ENCODE measurements at places on chromosomes 13 and 19.
A peak's percentile ranks its signal among the peaks of the same experiment; 100 is the strongest.

DNA sequence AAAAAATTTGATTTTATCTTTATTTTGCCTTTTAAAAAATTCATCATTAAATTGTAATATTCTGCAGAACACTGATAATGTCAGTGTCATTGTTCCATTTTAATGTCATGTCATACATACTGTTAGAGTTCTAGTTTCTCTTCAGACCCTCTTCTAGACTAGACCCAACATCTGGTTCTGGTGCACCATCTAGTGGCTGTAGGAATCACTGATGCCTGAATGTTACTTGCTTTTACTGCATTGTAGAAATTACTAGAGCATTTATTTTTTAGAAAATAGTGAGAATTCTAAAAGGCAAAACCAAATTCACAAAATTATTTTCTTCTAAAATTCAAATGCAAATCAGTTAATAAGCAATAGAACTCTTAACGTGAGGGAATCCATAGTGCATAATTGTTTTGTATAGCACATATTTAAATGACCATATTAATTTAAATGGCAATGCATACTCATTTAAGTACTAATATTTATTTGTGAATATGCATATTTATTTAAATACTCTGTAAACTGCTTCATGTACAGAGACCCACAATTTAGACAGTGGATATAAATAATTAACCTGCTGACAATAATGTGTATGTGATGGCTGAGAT, 425.7 kb downstream of the KLF12 start:
- DNase-seq: peak; percentile 67

- DNase-seq: no peak
Measured at GRCh38 chr13:70107125-70107497, 515 bp upstream of the ATXN8OS start.

DNA sequence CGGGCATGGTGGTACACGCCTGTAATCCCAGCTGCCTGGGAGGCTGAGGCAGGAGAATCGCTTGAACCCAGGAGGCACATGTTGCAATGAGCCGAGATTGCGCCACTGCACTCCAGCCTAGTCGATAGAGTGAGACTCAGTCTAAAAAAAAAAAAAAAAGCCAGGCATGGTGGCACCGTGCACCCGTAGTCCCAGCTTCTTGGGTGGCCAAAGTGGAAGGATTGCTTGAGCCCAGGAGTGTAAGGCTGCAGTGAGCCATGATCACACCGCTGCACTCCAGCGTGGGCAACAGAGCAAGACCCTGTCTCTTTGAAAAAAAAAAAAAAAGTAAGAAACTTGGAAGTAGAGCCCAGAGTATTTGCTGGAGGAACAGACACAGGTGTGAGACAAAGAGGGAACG, 27.7 kb downstream of the CCDC8 start:
- DNase-seq: no peak

GRCh38 chr19:1657746-1658145, 5.3 kb upstream of the TCF3 start:
- no peak for DNase-seq

DNA sequence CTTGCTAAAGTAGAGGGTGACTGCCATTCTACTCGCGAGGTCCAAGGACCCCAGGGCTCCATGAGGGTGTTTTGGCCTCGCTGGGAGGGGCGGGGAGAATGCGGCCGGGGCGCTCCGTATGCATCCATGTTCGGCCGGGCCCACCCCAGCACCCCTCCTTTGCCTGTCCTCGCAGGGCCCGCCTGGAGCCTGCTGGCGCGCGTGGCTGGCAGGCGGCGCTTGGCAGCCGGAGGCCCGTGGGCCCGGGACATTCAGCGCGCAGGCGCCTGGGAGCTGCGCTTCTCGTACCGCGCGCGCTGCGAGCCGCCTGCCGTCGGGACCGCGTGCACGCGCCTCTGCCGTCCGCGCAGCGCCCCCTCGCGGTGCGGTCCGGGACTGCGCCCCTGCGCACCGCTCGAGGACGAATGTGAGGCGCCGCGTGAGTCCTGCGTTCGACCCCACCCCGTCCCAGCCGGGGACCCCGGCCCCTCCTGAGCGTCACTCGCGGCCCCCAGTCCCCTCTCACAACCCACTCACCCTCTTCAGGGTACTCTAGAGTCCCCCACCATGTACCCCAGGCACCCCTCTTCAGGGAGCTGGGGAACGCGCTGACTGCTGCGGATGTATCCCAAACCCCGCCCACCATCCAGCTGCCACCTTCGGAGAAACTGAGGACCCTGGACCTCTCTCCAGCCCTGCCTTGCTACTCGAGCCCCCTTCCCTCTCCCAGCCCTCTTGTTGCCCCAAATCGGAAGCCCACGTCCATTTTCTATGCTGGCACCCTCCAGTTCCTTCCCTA, 4.1 kb downstream of the DLL3 start:
- DNase-seq: no peak

DNA sequence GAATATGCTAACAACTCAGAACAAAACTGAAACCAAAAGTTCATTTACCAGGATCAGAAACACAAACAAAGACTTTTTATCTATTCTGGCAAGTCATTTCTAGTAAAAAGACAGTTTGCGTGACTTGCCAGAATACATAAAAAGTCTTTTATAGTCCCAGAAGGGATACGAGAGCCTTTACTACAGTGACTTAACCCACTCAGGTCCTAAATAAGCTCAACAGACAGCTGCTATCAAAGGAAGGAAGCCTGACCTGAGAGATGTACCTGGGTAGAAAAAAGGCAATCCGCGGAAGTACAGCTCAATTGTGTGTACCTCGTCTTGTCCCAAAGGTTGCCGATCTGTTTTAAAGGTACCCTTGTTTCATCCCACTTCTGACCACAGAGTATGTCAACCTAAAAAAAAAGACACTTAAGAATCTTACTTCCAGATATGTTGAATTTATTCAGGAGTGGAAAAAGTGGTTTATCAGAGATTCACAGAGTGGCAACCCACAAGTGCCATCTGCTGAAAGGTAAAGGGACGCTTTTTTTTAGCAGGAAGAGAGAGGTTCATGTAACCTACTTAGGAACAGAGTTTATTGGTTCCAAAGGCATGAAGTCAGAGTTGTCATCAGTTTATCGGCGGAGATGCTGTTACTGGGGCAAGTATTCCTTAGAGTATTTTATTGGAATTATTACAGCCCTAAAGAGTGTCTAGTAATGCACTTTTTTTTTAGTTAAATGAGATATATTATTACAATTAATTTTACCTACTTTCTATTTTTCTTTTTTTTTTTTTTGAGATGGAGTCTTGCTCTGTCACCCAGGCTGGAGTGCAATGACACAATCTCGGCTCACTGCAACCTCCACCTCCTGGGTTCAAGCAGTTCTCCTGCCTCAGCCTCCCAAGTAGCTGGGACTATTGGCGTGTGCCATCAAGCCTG, 69.7 kb upstream of the C1QTNF9B start:
- DNase-seq: no peak

GRCh38 chr19:41886761-41887710, 4.1 kb downstream of the ARHGEF1 start:
- no peak for DNase-seq

DNA sequence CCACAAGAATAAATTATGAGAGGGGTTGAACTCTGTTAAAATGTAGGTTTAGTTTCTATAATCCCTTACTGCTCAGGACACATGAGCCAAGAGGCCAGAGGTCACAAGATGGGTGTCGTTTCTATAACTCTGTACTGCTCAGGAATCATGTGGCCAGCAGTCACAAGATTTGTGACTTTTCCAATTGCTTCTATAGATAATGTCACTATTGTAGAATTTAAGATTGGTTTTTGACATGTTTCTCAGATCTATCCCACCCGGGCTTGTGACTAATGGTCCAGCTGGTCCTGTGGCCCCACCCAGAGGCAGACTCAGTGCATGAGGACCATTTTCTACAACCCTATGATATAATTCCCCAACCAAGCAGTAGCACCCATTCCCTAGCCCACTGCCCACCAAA, 662.0 kb upstream of the KLF12 start:
- no peak for DNase-seq

All from renal pelvis (tissue), 12 donors.